ENCODE measurements at places on chromosomes 7 and 10.

DNA sequence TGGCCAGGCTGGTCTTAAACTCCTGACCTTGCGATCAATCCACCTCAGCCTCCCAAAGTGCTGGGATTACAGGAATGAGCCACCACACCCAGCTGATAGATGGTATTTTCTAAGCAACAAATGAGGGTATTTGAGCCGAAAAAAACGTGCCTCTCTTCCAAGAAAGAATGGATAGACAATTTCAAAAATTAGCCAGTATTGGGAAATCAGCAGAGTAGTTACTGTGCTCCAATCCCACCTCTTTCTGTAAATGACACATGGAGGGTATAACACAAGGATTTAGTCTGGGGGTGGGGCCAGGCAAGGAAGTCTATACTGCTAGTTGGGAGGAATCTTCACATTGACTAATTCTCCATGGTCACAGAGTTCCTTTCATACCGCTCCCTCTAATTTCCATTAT, 9.2 kb upstream of the BPGM start:
- DNase-seq = no peak

GRCh38 chr10:72762042-72762441, 70.1 kb downstream of the MCU start:
- no peak for DNase-seq

DNA sequence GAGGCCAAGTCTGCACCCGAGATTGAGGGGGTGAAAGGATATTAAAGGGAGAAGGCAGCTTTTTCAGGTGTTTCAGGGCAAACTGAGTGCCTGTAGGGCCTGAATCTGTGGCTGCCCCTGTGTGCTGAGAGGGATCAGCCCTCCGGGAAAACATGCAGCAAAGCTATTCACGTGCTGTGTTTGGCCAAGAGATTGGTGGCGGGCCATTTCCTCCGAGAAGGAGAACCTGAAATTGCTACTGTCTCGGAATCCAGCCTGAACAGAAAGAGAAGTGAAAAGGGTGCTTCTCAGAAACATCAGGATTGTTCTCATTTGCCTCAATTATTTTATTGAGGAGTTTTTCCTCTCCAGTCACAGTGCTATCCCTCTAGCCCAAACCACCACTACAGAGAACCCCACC, 16.0 kb downstream of the GIMAP5 start:
- no peak for DNase-seq

DNA sequence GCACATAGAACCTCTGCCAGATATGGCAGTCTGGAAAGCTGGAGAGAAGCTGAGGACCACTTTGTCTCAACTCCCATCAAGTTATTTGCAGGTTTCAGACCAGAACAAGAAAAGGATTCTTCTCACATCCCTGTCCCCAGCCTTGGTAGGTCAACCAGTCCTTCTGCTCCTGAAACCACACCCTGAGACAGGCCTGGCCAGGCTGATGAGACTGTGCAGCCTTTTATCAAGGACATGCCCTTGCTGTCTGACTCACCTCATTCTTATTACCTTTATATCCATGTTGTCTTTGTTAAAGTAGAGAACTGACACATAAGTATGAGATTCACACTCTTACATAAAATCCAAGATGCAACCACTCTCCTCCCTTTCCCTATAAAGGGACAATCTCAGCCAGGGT, 354.9 kb downstream of the PLXNA4 start:
- DNase-seq = no peak

- DNase-seq = no peak
Observed at GRCh38 chr10:79400146-79401004, 45.0 kb downstream of the ZCCHC24 start.
